ENCODE measurements at places on chromosomes 4 and X. TPM values are rescaled to one million over a fixed set of nuclear protein-coding genes. Genes with fewer than 3 reads are reported as not detected.

GRCh38 chr4:113350576-113350975 lies 301.1 kb downstream of the ANK2 start:
- no peak for DNase-seq

DNA sequence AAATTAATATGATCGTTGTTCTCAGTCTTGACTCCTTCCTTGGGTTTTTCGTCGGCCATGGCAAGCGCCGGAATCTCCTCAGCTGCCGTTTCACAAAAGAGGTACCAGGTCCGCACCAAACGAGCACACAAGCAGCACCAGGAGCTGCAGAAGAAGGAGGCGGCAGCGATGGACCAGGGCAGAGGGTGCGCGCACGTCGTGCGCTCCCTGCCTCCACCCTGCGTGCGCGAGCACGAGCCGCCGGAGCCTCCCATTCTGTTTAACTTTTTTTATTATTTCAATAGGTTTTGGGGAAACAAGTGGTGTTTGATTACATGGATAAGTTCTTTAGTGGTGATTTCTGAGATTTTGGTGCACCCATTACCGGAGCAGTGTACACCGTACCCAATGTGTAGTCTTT lies 158.2 kb downstream of the PLS3 start:
- no peak for DNase-seq

Gene SH3RF1
- total RNA-seq = 14.2 TPM

Gene ZFP92
- 0.41 TPM for total RNA-seq
